HTR-8/SVneo (cell line): ENCODE measurements at places on chromosomes 6 and 20.

DNA sequence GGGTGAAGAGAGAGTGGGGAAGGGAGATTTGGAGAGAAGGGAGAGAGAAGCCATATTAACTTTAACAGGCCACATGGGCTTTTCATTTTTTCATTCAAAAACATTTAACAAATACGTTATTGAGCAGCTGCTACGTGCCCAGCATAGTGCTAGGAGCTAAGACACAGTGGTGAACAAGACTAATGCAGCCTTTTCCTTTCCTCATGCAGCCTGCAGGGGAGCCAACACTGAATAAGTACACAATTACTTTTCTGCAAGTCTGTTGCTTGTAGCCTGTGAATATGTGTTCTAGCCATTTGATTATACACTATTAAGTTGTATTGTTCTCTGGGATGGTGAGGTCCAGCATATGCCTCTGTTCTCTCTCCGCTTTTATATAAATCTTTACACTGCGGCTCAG, 1.9 kb upstream of the BLOC1S5 start:
- DNase-seq: no peak

- DNase-seq: no peak
Observed at GRCh38 chr6:22783931-22784330, 214.6 kb downstream of the HDGFL1 start.

GRCh38 chr20:58571693-58572427, 56.7 kb upstream of the APCDD1L start:
- DNase-seq: peak; percentile 99

GRCh38 chr6:79564636-79565035, 27.4 kb upstream of the LCA5 start:
- no peak for DNase-seq

- no peak for DNase-seq
Observed at GRCh38 chr6:167347226-167347625, 22.3 kb downstream of the TTLL2 start.

- DNase-seq: no peak
Observed at GRCh38 chr20:43921227-43921780, 6.7 kb downstream of the TOX2 start.

- no peak for DNase-seq
Observed at GRCh38 chr20:63952769-63953168, 3.4 kb downstream of the UCKL1 start.

DNA sequence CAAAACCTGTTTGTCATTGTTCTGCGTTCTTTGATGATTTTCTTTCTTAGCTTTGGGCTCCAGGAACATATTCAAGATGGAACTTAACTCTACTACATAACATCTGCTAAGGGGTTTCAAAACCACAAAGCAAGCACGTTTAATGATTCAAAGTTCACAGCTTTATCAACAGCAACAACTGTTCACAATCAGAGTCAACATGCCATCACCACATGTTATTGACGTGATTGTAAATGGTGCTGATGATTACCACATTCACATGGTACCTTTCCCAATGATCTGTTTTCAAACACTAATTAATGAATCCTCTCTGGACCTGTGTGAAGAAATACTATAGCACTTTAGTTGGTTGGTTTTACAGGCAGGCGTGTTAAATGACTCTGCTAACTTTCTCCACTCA, 180.6 kb upstream of the CEP162 start:
- no peak for DNase-seq

DNA sequence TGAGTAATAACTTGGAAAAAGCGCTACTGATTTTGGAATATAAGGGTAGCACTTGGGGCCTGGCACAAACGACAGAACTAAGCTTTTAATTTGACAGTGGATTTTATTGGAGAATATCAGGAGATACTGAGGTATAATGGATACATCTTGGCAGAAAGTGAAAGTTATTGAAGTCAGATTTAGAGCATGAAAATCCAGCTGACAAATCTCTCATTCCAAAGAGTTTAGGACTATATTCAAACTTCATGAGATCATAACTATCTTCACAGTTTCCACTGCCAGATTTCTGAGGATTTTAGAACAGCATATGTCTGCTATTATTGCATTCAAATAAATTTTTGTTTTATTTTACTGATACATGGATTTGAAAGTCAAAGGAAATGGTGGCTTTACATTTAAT, 132.3 kb upstream of the THEMIS start:
- no peak for DNase-seq

GRCh38 chr20:60822699-60823607, 429.1 kb upstream of the CDH4 start:
- DNase-seq: no peak

DNA sequence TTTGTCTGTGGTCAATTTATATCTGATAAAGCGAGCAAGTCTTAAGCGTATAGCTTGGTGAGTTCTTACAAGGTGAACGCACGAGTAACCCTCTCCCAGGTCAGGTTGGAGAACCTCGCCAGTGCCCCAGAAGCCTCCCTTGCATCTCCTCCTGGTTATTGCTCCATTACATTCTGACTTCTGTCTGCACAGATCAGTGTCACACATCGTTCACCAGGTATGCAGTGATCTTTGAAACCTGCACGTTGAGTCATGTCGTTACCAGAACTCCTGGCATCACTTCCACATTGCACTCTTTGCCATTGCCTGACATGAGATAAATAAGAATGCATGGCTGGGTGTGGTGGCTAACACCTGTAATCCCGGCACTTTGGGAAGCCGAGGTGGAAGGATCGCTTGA, 44.2 kb downstream of the AKAP12 start:
- DNase-seq: no peak

- DNase-seq: peak; percentile 5
Observed at GRCh38 chr20:11401988-11402387, 515.7 kb upstream of the BTBD3 start.

- DNase-seq: no peak
Observed at GRCh38 chr6:150143516-150144293, 861 bp downstream of the PPP1R14C start.

- no peak for DNase-seq
Observed at GRCh38 chr6:5163247-5163646, 78.1 kb downstream of the PPP1R3G start.

GRCh38 chr20:51542033-51542570, 417 bp downstream of the NFATC2 start:
- no peak for DNase-seq

DNA sequence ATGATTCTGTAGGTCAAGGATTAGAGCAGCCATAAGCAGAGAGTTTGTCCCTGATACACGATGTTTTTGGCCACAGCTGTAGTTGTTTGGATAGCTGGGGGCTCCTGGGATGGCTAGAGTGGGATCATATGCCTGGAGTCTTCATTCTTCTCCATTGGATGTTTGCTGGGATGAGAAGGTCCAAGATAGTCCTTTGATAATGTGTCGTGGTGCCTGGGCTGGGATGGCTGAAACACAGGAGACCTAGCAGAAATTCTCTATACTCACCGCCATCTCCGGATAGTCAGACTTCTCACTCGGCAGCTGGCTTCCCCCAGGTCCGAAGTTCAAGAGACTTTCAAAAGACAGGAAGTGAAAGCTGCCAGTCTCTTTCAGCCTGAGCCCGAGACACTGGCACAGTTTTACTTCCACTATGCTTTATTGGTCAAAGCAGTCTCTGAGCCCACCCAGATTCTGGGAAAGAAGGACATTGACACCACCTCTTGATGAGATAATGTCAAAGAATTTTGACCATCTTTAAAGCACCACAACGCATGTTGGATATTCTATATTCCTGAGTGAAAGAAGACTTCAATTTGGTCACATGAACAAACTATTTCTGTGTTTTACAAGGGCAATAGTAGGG, 16.0 kb downstream of the MARCKS start:
- no peak for DNase-seq

- DNase-seq: peak; percentile 97
Observed at GRCh38 chr20:58102261-58102660, 126.2 kb downstream of the ANKRD60 start.
